Caco-2 (cell line): ENCODE measurements at places on chromosomes 1 and 21.
A peak's percentile ranks its signal among the peaks of the same experiment; 100 is the strongest.

DNA sequence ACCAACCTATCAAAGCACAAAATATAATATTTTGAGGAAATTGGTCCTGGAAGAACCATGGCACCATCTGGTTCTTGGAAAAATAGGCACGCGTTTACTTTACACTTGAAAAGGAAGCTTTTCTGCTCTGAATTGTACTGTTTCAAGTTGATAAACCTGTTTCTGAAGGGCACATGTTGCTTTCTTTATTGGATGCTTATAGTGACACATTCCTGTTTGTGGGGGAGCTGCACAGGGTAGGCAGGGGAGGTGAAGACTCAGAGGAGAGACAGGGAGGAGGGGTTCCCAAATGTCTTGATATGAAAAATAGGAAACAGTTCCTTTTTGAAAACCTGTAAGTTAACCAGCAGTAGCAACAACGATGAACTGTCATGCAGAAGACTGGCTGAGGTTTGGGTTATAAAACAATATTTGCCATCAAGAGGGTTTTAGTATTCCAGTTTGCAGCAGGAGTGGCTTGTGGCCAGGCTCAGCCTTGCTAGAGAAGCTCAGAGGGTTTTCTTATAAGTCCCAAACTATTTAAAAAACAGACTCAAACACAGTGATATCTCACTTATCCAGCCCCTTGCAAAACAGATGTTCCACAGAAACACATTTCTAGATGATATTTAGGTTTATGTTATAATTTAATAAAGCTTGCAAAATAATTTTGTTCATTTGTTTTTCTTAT is 127.0 kb upstream of the MROH9 start:
- no peaks in the 10 kb centered on the region for H3K27me3 ChIP-seq
- DNase-seq: no peak
- no peak overlapping the region for H3K4me3 ChIP-seq
- no peak overlapping the region for H3K27ac ChIP-seq
- no peaks in the 10 kb centered on the region for H3K4me1 ChIP-seq

GRCh38 chr1:115052454-115053083 is 22.9 kb downstream of the TSHB start:
- H3K27ac ChIP-seq: no peak overlapping the region
- no peak overlapping the region for H3K4me3 ChIP-seq
- DNase-seq: peak; percentile 59
- H3K36me3 ChIP-seq: no peaks in the 10 kb centered on the region
- H3K27me3 ChIP-seq: no peaks in the 10 kb centered on the region
- H3K4me1 ChIP-seq: peaks cover 16% of the 10 kb centered on the region

DNA sequence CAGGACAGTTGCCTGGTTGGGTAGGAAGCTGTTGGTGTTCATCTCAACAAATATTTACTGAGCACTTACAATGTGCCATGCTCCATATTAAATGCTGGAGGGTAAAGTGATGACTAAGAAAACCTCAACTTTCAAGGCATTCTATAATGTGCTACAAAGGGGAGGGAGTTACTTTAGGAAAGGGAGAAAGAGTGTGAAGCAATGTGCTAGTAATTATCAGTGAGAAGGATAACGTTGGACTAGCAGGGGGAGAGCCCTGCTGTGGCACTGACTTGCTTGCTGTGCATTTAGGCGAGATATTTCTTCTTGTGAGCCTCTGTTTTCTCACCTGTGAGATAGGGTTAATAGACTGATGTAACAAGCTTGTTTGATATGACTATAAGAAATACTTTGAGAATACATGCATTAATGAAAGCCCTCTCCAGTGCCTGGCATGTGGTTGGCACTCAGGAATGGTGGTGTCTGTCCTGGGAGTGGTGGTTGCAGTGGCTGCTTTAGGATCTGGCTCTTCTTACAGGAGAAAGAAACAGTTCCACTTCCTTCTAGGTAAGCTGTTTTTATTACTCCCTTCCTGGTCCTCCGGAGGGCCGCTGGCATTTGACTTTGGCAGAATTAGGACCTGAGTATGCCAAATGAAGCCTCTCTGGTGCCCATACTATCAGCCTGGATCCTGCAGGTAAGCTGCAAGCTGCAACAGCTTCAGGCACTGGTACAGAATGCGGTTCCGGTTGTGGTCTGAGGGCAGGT is 111.1 kb upstream of the COA6 start:
- no peaks in the 10 kb centered on the region for H3K4me1 ChIP-seq
- no peak overlapping the region for H3K27ac ChIP-seq
- DNase-seq: no peak
- H3K27me3 ChIP-seq: peaks cover 2% of the 10 kb centered on the region; the same call in 1 of the 2 replicates
- H3K4me3 ChIP-seq: no peak overlapping the region

DNA sequence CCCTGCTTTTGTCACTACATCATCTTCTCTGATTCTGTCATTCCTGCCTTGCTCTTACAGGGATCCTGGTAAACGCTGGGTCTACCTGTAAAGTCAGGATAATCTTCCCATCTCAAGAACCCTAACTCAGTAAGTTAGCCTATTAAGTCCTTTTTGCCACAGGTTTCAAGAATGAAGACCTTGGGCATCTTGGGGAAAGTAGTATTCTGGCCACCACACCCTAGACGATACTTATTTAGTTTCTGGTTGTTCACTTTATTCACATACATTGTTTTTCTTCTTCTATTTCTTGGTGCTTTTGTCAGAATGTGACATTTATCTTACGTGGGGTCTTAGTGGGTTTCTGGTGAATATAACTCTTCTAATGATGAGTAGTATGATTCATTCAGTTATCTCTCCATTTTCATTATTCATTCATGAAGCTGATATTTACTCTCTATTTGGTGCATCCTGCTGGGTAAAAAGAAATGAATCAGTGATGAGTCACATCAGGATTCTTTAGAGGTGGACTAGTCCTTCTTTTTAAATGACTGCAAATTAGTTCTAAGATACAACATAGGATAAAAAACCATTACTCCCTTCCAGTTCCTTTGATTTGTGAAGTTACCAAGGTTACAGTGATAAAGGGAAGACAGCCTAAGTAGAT is 514.4 kb upstream of the B3GALT2 start:
- H3K36me3 ChIP-seq: no peaks in the 10 kb centered on the region
- DNase-seq: no peak
- H3K4me1 ChIP-seq: no peaks in the 10 kb centered on the region
- no peak overlapping the region for H3K27ac ChIP-seq

- H3K36me3 ChIP-seq: no peaks in the 10 kb centered on the region; the same call in 1 of the 2 replicates
- no peaks in the 10 kb centered on the region for H3K27me3 ChIP-seq
- no peak overlapping the region for H3K4me3 ChIP-seq
- no peak for DNase-seq
These were observed 1.7 kb downstream of the S100A1 start for GRCh38 chr1:153629971-153630370.

GRCh38 chr1:29224356-29224837 is 6.3 kb downstream of the MECR start:
- DNase-seq: no peak
- H3K27ac ChIP-seq: no peak overlapping the region
- no peaks in the 10 kb centered on the region for H3K36me3 ChIP-seq
- H3K4me3 ChIP-seq: no peak overlapping the region
- H3K4me1 ChIP-seq: 0 out of 2 replicates have a peak, but pooled peaks cover 4% of the 10 kb centered on the region

DNA sequence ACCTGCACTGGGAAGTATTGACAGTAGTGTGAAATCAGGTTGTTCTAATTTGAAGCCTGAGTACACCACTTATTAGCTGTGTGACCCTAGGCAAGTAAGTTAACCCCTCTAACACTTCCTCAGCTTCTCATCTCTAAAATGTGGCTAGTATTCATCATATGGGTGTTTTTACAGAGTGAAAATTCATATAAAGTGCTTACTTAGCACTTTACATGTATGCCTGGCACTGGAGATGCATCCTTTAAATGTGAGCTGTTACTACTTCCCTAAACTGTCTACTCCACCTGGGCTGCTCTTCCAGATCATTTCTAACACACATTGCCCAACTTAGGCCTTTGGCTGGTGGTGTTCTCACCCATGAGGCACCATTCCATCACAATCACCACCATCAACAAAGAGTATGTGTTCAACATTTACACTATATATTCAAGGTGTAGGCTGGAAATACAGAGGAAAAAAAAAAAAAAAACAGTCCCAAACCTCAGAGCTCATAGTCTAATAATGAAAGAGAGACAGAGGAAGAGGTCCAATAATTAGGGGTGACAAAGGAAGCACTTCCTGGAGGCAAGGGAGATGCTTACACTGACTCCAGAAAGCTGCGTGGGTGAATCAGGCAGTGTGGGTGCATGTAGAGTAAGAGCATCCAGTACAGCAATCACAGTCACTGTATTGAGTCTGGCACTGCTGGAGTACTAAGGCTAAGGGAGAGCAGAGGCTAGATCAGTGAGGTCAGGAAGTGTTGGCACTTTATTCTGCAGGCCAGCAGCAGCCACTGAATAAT is 3.6 kb downstream of the STX6 start:
- no peak overlapping the region for H3K4me3 ChIP-seq
- no peak for DNase-seq
- H3K27me3 ChIP-seq: no peaks in the 10 kb centered on the region
- 0 out of 2 replicates have a peak, but pooled peaks cover 5% of the 10 kb centered on the region for H3K4me1 ChIP-seq
- H3K36me3 ChIP-seq: no peaks in the 10 kb centered on the region

DNA sequence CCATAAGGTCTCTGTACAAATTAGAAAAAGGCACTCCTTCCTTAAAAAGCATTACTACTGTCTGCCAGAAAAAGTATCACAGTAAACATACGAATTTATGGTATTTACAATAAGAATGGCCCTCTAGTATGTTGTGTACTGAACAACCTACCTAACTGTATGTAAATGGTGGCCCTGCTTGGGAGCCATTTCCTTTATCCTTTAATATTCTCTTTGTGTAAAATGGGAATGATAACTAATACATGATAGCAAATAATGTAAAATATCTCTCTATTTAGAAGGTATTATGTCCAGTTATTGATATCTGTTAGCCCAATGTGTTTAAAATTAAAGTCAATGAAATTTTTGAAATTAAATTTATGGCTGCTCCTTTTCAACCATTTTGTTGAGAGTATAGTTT is 5.2 kb downstream of the DR1 start:
- no peaks in the 10 kb centered on the region; the same call in 1 of the 2 replicates for H3K36me3 ChIP-seq
- no peak overlapping the region for H3K4me3 ChIP-seq
- DNase-seq: no peak
- peaks cover 6% of the 10 kb centered on the region; the same call in 1 of the 2 replicates for H3K4me1 ChIP-seq
- H3K27ac ChIP-seq: no peak overlapping the region

GRCh38 chr1:162405800-162406199 is 6.1 kb downstream of the SH2D1B start:
- no peaks in the 10 kb centered on the region for H3K36me3 ChIP-seq
- no peaks in the 10 kb centered on the region for H3K27me3 ChIP-seq
- H3K4me3 ChIP-seq: no peak overlapping the region
- no peak for DNase-seq
- no peaks in the 10 kb centered on the region for H3K4me1 ChIP-seq

DNA sequence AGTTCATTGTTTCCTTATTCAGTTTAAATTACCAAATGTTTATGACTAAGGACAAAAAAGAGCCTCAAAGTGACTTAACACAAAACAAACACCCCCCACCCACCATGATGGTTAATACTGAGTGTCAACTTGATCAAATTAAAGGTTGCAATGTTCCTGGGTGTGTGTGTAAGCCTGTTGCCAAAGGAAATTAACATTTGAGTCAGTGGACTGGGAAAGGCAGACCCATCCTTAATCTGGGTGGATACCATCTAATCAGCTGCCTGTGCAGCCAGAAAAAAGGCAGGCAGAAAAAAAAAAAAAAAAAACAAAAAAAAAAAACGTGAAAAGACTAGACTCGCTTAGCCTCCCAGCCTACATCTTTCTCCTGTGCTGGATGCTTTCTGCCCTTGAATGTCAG is 543.4 kb downstream of the NEGR1 start:
- no peaks in the 10 kb centered on the region for H3K4me1 ChIP-seq
- DNase-seq: no peak
- H3K4me3 ChIP-seq: no peak overlapping the region
- H3K27me3 ChIP-seq: no peaks in the 10 kb centered on the region
- no peaks in the 10 kb centered on the region for H3K36me3 ChIP-seq

GRCh38 chr1:180265201-180265600 is 35.1 kb downstream of the LHX4 start:
- no peak overlapping the region for H3K4me3 ChIP-seq
- no peak overlapping the region for H3K27ac ChIP-seq
- no peaks in the 10 kb centered on the region for H3K27me3 ChIP-seq
- peaks cover 3% of the 10 kb centered on the region; the same call in 1 of the 2 replicates for H3K4me1 ChIP-seq

- DNase-seq: no peak
- H3K4me1 ChIP-seq: no peaks in the 10 kb centered on the region
- H3K27me3 ChIP-seq: no peaks in the 10 kb centered on the region
- no peaks in the 10 kb centered on the region; the same call in 1 of the 2 replicates for H3K36me3 ChIP-seq
- no peak overlapping the region for H3K4me3 ChIP-seq
These were observed 24.5 kb upstream of the ZNF436 start for GRCh38 chr1:23394181-23394580.

DNA sequence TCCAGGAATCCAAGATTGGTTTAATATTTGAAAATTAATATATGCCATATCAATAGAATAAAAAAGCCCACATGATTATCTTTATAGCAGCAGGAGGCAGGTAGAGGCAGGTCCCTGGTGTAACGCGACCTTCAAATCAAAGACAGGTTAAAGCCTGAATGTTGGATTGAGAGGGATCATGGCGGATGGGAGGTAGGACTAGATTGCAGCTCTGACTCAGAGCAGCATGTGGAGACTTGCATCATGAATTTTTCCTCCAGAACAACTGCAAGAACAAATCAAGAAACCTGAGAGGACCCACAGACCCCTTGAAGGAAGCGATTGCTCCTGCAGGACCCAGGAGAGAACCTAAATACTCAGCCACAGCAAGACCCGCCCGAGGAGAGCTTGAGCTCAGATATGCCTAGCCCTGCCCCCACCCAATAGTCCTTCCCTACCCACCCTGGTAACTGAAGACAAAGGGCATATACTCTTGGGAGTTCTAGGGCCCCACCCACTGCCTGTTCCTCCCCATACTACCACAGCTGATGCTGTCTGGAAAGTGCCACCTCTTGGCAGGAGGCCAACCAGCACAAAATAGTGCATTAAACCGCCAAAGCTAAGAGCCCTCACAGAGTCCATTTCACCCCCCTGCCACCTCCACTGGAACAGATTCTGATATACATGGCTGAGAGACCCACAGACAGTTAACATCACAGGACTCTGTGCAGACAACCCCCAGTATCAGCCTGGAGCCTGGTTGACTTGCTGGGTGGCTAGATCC is 19.5 kb downstream of the S100B start:
- DNase-seq: no peak
- H3K4me3 ChIP-seq: no peak overlapping the region
- H3K27ac ChIP-seq: no peak overlapping the region
- H3K27me3 ChIP-seq: no peaks in the 10 kb centered on the region
- no peaks in the 10 kb centered on the region for H3K36me3 ChIP-seq

DNA sequence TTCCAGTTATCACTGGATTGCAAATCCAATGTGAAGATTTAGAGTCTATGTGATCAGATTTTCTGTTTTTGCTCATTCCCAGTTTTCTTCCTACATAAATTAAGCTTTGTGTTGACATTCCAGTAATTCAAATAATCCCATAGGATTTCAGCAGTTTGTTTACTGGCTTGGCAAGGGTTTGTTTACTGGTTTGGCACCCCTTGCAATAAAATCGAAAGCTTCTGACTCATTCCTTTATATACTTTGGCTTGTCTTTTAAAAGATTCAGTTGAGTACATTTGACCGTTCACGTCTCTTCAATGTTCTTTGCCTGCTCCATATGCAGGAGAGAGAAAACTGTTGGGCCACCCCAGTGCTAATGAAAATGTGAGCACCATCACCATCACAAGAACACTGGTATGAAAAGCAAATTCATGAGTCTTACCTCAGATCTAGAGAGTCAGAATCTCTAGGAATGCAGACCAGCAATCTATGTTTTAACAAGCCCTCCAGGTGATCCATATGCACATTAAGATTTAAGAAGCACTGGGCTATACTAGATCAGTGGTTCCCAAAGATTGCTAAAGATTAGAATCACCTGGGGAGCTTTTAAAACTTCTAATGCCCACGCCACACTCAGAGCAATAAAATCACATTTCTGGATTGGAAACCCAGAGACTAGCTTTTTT is 32.8 kb downstream of the ZC3H11B start:
- no peaks in the 10 kb centered on the region for H3K27me3 ChIP-seq
- no peak for DNase-seq
- H3K36me3 ChIP-seq: no peaks in the 10 kb centered on the region
- no peaks in the 10 kb centered on the region for H3K4me1 ChIP-seq
- no peak overlapping the region for H3K4me3 ChIP-seq
